ENCODE measurements at places on chromosomes 4 and X. TPM values are rescaled to one million over a fixed set of nuclear protein-coding genes. Genes with fewer than 3 reads are reported as not detected.

DNA sequence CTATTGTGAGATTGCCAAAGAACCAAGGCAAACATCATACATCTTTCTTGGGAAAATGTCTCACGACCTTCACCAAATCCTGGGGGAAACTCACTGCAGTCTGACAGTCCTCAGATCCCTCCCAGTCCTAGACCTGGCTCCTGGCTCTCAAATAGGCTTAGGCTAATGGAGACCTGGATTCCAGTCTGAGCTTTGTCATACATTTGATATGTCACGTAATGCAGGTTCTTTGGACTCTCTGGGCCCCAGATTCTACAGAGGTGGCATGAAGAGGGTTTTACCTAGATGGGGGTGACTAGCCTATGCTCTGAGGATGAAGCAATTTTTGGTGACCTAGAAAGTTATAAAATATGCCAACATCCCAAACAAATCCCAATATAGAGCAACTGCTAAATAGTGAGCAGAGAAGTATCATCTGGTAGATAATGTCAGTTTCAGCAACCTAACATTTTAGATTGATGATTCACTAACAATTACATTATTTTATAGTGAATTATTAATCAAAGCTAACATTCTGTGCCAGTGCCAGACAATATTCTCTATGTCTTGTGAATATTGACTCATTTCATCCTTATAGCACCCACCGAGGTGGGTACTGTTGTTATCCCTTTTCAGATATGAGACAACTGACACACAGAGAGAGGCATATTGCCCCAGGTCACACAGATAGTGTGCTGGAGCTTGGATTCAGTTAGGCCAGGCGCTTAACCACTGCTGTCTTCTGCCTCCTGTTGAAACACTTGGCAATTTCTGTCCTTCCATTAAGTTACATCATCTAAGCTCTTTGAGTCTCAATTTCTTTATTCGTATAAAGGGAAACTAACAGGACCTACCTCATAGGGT is 195.4 kb upstream of the MAMLD1 start:
- no peaks in the 10 kb centered on the region for H3K27me3 ChIP-seq
- no peak for DNase-seq
- H3K4me1 ChIP-seq = no peaks in the 10 kb centered on the region
- no peak overlapping the region for H3K4me3 ChIP-seq
- H3K27ac ChIP-seq = no peak overlapping the region
- no peaks in the 10 kb centered on the region for H3K36me3 ChIP-seq

- no peak overlapping the region for H3K27ac ChIP-seq
- H3K27me3 ChIP-seq = peaks cover 7% of the 10 kb centered on the region
- peak overlapping the region; percentile 62 for H3K4me3 ChIP-seq
These were observed 128.5 kb upstream of the ARX start for GRCh38 chrX:25144043-25144940.

GRCh38 chrX:48667509-48667908 is 16.1 kb upstream of the WAS start:
- H3K4me1 ChIP-seq = no peaks in the 10 kb centered on the region
- H3K36me3 ChIP-seq = no peaks in the 10 kb centered on the region
- no peak for DNase-seq
- H3K4me3 ChIP-seq = no peak overlapping the region
- H3K27ac ChIP-seq = no peak overlapping the region
- H3K27me3 ChIP-seq = peaks cover 6% of the 10 kb centered on the region

RAPGEF2 gene
- 24.1 TPM for total RNA-seq

GRCh38 chrX:19554786-19555185 is 39.5 kb upstream of the MAP3K15 start:
- no peaks in the 10 kb centered on the region for H3K27me3 ChIP-seq

GRCh38 chrX:94430091-94430490 is 756.1 kb downstream of the FAM133A start:
- no peaks in the 10 kb centered on the region for H3K27me3 ChIP-seq
- no peak overlapping the region for H3K4me3 ChIP-seq

GRCh38 chrX:14676431-14676830 is 147.1 kb downstream of the GLRA2 start:
- no peak overlapping the region for H3K27ac ChIP-seq
- DNase-seq = peak; percentile 15

DAPP1 gene
- not detected for total RNA-seq

- no peaks in the 10 kb centered on the region for H3K4me1 ChIP-seq
- no peaks in the 10 kb centered on the region for H3K27me3 ChIP-seq
- no peaks in the 10 kb centered on the region for H3K36me3 ChIP-seq
- H3K4me3 ChIP-seq = no peak overlapping the region
These were observed 190.9 kb downstream of the NDST4 start for GRCh38 chr4:114922592-114922933.

DNA sequence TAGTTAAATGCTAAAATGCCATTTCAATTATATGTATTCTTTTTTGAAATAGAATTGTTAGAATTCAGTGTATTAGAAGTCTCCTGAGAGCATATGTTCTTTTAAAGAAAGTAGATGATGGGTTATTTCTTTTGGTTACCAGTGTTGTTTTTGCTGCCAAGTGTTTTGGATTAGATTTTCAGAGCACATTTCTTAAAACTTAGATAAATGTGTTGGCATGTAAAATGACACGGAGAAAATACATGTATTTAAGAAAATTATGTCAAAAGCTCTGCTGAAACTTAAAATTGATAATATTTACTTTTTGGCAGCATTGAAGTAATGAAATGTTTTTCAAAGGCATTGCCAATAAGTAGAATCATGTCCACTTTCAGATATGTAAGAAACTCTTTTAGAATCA is 379.7 kb downstream of the ADGRL3 start:
- DNase-seq = no peak
- no peaks in the 10 kb centered on the region for H3K36me3 ChIP-seq
- no peaks in the 10 kb centered on the region for H3K27me3 ChIP-seq
- H3K4me1 ChIP-seq = no peaks in the 10 kb centered on the region

DNA sequence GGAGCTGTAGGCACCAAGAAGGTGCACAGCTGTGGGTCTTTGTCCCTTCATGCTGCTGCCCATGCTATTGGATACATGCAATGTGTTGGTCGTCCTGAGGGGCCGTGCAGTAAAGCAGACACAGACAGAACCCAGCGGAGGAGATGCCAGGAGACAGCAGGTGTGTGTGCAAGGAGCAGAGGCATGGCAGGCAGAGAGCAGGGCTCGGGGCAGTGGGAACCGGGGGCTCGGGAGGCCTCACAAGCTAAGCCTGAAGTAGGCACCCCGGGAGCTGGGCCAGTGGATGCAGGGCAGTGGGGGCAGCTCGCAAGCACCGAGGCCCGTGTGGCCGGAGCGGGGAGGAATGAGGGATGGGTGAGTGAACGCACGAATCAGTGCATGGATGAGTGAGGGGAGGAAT is 13.2 kb downstream of the HTRA3 start:
- no peaks in the 10 kb centered on the region for H3K36me3 ChIP-seq
- DNase-seq = no peak
- peaks cover 21% of the 10 kb centered on the region for H3K4me1 ChIP-seq
- H3K4me3 ChIP-seq = no peak overlapping the region
- H3K27me3 ChIP-seq = no peaks in the 10 kb centered on the region
- H3K27ac ChIP-seq = no peak overlapping the region

Measured in HFFc6 (cell line).